ENCODE measurements at places on chromosomes 6 and 20.

- DNase-seq = no peak
Measured at GRCh38 chr6:25485821-25486534, 166.0 kb upstream of the SCGN start.

GRCh38 chr20:37935435-37935834 lies 32.5 kb downstream of the VSTM2L start:
- no peak for DNase-seq

- DNase-seq = no peak
Measured at GRCh38 chr6:10418862-10419748, 4.2 kb upstream of the TFAP2A start.

GRCh38 chr6:7479801-7480266 lies 61.6 kb upstream of the DSP start:
- DNase-seq = no peak

DNA sequence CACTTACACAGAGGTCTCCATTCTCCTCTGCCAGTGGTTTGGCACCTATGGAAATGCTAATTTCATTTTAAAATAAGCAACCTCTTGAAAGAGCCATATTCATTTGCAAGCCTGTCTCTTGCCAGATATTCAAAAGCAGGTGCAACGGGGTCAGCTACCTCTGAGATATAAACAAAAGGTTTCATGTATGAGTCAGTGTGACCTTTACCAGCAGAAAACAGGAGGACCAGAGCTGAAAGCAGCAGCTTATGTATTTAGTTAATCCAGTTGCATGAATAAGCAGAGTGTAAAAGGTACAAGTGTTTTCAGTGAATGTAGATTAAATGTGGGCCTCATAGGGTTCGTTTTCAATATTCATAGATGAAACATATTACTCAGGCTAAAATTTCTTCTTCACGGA lies 56.0 kb downstream of the TENT5A start:
- DNase-seq = no peak

GRCh38 chr20:11287126-11287525 lies 613.3 kb upstream of the JAG1 start:
- DNase-seq = no peak

DNA sequence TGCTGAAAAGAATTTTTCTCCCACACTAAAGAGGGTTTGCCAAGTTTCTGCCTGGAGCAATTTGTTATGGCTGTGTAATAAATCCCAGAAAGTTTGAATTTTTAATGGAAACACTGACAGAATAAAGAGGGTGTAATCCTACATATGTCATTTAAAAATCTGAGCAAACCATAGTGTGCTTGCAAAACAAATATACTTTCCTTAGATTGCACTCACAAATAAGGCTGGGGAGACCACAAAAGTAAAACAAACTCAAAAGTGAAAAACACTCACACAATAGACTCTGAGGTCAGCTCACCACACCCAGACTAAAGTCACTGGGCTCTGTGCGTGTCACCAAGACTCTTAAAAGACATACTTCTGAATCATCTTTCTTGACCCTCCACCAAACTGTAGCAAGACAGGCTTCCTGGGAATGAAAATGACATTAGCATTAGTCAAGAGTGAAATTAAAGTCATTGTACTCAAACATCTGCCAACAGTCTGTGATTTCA lies 4.8 kb upstream of the ATXN1 start:
- no peak for DNase-seq

DNA sequence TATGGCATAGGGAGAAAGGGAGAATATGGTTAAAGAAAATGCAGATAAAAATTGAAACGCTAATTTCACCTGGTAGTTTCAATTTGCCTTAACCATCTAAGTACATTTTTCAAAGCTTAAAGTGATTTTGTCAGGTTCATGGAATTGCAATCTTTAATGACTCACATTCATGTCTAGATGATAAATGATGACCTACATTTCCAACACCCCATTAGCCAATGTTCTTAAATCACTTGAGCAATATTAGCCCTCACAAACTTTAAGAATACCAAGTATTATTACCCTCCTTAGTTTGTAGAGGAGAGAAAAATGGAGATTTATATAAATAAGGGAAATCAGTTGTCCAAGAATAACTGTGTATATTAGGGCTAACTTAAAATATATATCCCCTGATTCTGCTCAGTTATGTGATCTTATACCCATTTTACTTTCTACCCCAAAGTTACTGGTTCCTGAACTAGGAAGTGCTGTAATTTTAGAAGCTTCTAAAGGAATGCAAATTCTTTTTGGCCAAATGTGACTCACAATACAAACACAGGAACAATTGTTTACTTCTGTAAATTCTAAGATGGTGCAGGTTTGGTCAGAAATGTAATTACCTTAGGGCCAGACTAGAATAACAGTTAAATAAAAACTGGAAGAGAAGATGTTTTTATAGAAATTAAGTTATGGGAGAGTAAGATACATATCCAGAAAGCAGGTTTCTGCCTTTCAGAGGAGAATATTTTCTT lies 34.5 kb downstream of the TPBG start:
- no peak for DNase-seq

GRCh38 chr6:165662041-165662748 lies 846 bp downstream of the PDE10A start:
- DNase-seq = no peak

DNA sequence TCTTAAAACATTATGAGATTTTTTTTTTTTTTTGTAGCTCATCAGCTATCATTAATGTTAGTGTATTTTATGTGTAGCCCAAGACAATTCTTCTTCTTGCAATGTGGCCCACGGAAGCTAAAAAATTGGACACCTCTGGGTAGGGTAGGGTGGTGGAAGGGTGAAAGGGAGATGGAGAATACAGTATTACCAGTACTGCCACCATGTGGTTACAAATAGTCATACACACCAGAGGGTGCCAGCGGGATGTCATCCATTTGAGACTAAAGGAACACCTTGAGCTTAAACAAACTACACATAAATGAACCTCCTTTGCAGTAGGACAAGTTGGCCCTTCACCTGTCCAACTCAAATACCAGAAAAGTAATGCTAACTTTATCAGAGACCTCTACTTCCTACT lies 601.9 kb downstream of the HTR1B start:
- no peak for DNase-seq

DNA sequence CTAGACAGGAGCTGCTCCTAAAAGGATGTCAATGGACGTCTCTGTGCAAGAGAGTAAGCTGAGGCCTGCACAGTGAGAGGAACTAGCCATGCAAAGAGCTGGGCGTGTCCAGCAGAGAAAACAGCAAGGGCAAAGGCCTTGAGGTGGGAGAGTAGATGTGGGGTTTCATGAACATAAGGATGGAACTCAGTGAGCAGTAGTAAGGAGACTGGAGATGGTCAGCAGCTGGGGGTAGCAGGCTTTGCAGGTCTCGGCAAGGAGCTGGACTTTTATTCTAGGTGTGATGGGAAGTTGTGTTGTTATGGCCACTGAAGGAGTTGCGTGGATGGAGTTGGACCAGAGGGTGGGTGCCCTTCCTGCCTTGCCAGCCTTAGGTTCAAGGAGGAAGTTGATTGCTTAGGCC lies 90.7 kb upstream of the SIRPA start:
- no peak for DNase-seq

DNA sequence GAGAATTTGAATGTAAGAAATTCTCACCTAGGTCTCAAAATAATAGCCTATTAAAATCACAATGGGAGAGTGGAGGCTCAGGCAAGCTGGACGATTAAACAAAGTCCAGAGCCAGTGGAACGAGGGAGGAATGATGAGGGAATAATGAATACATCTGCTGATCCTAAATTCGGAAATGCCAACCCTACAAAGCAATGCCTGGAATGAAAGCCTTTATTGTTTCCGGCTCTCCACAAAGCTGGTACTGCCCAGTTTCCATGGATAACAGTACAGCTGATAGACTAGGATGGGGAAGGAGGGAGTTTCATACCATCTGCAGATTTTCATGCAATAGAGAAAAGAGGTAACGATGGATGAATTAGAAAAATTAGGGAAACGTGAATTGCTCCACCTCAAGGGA lies 356.1 kb downstream of the CBLN4 start:
- DNase-seq = no peak

GRCh38 chr6:73109659-73110058 lies 115.6 kb downstream of the KHDC1L start:
- DNase-seq = no peak

- DNase-seq = no peak
Measured at GRCh38 chr6:113610377-113610988, 246.7 kb upstream of the MARCKS start.

DNA sequence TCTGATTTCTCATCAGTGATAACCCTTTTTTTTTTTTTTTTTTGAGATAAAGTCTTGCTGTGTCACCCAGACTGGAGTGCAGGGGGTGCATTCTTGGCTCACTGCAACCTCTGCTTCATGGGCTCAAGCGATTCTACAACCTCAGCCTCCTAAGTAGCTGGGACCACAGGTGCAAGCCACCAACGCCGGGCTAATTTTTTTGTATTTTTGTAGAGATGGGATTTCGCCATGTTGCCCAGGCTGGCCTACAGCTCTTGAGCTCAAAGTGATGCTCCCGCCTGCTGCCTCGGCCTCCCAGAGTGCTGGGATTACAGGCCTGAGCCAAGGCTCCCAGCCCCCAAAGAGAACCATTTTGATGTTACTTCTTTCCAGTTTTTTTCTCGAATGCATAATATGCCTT lies 2.2 kb downstream of the FABP7 start:
- DNase-seq = no peak

DNA sequence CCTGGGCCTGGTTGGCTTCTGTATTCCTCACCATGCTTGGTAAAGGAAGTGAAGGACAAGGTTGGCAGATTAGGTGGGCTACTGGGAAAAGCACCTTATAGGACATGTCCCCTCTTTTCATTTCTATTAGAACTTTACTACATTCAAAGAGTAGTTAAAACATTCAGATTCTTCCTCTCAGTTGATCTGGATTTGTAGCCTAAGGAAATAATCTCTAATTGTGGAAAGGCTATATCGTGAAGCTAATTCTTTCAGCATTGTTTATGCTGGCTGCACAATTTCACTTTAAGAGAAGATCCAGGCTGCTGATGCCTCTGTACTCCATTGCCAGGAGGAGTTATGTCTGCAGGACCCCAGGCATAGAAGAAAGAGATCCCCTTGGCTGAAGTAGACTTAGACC lies 58.8 kb downstream of the ARHGAP40 start:
- no peak for DNase-seq

- no peak for DNase-seq
Measured at GRCh38 chr6:6003621-6004366, 2.9 kb downstream of the NRN1 start.

DNA sequence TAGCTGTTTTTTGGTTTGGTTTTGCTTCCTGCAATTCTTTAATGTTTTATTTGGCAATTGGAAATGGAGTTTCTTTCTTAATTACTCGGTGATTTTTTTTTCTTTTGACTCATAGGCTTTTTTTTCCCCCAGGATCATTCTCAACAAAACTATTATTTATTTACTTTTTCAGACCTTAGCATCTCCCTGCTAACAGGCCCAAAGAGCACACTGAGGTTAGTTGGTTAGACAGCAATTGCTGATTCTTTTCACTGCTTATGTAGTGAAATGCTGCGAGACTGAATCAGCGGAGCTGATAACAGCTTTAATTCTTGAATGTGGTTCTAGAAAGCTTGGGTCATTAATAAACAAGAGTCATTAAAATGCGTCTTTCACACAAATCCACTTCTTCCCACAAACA lies 79.1 kb upstream of the ZFP64 start:
- no peak for DNase-seq

DNA sequence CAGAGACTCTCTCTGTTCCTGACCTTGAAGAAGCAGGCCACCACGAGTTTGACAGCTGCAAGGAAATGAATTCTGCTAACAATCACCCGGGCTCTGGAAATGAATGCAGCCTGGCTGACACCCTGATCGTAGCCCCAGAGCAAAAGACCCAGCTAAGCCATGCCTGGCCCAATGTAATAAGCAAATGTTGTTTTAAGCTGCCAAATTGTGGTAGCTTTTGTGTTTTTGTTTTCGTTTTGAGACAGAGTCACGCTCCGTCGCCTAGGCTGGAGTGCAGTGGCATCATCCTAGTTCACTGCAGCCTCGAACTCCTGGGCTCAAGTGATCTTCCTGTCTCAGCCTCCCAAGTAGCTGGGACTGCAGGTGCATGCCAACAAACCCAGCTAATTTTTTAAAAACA lies 3.3 kb upstream of the OXT start:
- no peak for DNase-seq

DNA sequence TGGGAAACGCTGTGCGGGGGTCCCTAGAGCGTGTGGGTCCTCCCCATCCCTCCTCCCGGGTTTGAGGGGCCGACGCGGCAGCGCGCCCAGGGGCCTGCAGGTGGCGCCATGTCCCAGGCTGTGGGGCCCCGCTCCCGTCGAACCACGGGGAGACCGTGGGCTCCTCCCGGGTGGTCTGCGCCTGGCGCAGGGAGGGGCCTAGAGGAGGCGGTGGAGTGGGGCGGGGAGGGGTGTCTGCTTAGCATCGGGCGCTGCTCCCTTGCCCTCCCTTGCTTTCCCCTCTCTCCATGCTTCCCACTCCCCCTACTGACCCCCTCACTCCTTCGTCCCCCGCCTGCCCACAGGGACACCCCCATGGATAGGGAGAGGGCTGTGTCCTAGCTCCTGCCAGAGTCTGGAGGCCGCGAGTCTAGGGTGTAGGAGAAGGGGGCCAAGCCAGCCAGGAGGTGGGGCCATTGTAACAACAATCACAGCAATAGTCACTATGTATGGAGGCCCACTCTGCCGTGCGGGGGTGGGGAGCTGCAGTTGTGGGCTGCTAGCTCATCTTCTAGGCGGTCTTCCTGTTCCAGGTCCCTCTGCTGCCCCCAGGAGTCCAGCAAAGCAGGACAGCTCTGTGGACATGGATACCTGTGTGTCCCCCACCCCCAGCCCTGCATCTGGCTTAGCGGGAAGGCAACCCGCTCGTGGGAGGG lies 51.7 kb downstream of the CHMP4B start:
- peak; percentile 21 for DNase-seq

GRCh38 chr20:19658137-19658536 lies 99.9 kb upstream of the RIN2 start:
- DNase-seq = no peak

GRCh38 chr20:56516631-56517030 lies 7.9 kb upstream of the FAM209A start:
- DNase-seq = no peak

DNA sequence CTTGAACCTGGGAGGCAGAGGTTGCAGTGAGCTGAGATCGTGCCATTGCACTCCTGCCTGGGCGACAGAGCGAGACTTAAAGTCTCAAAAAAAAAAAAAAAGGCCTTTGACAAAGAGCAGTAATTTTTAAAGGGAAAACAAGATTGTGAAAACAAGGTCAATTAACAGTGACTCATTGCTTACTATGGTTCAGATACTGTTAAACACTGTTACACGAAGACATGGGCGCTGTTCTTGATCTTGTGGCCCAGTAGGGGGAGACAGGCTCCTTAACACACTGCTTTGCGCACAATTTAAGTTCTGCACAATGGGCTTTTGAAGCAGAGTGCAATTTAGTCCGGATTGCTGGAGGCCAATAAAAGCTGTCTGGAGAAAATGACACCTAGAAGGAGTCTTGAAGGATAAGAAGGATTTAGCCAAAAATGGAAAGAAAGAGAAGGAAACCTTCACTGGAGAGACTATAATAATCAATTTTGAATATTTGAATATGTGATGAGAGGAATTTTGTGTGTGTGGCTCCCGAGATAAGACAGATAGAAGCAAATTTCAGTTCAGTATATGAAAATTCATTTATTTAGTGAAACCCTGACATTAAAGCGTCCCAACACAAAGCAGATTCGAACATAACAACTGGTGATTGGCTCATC lies 6.0 kb upstream of the LATS1 start:
- DNase-seq = no peak
